ENCODE measurements at places on chromosomes 11 and 22.
A peak's percentile ranks its signal among the peaks of the same experiment; 100 is the strongest.

DNA sequence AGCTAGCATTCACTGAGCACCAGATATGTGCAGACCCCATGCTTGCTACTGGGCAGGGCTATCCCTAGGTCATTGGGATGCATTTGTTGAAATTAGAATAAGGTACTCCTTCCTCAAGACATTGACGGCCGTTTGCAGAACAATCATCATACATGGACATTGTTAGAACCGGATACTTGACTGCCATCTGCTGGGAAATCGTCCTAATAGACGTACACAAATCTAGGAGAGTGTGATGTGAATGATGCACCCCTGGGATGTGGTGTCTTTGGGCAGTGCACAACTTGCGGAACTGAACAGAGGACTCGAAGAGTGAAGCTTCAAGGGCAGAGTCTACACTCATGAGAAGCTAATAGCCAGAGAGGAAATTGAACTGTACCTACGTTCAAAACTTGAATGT lies 35.9 kb downstream of the MYO18B start:
- peak; percentile 23 for DNase-seq

DNA sequence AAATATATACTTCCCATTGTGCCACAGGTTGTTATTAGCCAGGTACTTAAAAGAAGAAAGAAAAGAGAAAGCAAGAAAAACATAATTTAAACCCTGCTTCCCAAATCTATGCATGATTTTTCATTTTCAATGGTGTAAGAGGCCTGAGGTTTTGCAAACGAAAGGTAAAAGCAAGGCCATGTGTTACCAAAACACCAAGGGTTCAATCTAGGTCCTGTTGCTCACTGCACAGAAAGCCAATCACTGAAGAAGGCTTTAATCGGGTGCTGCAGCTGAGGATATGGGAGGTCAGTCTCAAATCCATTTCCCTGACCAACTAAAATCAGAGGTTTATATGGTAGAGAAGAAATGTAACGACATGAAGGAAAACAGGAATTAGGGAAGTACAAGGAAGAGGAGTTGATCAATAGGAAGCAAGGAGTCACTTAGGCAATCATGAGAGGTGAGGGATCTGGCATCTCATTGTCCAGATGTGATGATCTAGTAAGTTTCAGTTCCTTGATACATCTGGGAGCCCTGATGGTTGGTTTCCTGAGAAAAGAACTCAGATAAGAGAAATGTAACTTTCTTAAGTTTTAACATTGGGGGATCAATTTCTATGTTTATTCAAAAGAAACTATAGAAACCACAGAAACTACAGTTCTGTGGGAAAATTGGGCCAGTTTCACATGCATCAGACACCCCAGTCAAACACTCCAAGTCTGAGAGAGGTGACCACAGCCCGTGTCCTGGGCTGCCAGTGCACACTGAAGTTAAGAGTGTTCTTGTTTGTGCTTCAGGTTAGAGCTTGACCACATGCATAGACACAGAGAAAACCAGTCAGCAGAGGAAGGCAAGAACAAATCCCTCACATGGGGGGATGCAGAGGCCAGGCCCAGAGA lies 18.1 kb upstream of the DKK3 start:
- no peak for DNase-seq

- no peak for DNase-seq
Observed at GRCh38 chr22:24162436-24162835, 18.9 kb upstream of the SUSD2 start.

GRCh38 chr22:25370322-25370721 lies 150.9 kb downstream of the CRYBB2 start:
- no peak for DNase-seq

DNA sequence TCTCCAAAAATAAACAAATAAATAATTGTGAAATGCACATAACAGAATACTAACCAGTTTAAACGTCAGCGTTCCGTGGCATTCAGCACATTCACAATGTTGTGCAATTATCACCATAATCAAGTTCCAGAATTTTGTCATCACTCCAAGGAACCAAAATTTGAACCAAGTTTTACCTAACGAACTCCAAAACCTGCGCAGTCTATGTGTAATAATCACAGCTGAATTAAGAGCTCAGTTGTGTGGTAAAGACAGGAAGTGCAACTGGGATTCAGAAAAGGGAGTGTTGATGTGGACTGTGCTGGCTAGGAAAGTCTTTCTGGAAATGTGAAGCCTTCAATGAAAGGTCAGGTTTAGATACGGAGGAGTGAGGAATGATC lies 5.4 kb upstream of the MCAM start:
- DNase-seq = no peak

DNA sequence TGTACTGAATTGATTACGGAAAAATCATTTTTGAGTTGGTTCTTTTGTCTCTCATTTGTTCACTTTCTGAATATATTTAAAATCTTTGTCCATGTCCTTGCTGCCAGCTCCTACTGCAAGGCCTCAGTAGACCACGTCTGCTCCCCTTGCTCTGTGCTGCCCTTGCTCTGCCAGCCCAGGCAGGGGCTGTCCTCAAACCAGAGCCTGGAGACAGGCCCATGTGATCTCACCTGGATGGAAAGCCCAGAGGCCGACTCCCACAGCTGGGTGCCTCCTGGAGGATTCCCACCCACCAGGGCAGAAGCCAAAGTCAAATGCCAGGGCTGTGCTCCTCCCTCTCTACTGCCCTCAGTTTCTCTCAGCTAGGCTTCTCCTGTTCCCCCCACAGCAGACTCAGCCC lies 141.8 kb downstream of the NTM start:
- no peak for DNase-seq

- DNase-seq = no peak
Observed at GRCh38 chr22:48885271-48885918, 942.3 kb downstream of the BRD1 start.

- no peak for DNase-seq
Observed at GRCh38 chr11:33379947-33380346, 122.8 kb downstream of the HIPK3 start.

GRCh38 chr11:111448414-111448813 lies 63.8 kb downstream of the BTG4 start:
- DNase-seq = no peak

- no peak for DNase-seq
Observed at GRCh38 chr11:75262436-75262835, 21.9 kb downstream of the TPBGL start.

GRCh38 chr22:25496396-25497064 lies 67.9 kb upstream of the GRK3 start:
- no peak for DNase-seq

DNA sequence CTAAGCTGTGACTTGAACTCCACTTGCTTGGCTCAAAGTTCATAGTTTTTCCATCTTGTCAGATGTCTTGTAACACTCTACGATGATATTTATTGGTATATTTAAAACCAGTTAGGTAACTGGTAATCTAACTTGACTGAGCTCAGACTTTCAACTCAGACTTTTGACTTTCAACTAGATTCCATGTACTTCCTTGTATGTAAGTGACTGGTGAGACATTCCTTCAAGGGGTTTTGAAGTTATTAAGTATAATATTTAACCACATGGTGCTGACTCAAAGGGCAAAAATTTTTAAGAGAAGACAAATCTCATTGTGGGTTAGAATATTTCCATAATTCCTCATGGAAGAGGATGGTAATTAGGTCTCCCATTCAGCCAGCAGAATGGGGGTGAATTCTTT lies 631.3 kb upstream of the ANO5 start:
- peak; percentile 77 for DNase-seq

DNA sequence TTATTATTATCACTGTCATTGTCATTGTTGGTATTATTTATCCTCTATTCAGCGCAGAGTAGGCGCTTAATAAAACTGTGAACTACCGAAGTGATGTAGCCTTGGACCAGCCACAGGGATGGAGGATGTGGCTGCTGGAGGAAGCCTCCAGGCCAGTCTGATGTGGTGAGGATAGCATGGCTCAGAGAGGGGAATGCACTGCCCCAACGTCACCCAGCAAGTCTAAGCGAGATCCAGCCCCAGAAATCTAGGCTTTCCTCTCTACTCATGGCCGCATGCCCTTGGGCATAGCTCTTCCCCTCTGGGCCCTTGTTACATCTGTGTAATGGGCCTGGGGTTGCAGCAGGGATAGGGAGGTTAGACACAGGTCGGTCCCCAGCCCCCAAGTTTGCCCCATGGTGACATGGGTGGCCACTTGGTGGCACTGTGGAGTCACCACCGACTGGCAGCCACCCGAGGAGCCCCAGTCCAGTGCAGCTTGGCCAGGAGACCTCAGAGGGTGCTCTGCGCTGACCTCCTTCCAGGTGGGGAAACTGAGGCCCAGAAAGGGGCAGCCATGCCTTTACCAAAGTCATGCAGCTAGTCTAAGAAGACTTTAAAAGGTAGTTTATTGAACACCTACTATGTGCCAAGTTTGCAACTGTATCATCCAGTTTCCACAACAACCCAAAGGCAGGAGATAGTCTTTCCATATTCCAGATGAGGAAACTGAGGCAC lies 395.7 kb downstream of the MN1 start:
- DNase-seq = peak; percentile 45

- no peak for DNase-seq
Observed at GRCh38 chr11:109994907-109995306, 98.3 kb upstream of the ZC3H12C start.

DNA sequence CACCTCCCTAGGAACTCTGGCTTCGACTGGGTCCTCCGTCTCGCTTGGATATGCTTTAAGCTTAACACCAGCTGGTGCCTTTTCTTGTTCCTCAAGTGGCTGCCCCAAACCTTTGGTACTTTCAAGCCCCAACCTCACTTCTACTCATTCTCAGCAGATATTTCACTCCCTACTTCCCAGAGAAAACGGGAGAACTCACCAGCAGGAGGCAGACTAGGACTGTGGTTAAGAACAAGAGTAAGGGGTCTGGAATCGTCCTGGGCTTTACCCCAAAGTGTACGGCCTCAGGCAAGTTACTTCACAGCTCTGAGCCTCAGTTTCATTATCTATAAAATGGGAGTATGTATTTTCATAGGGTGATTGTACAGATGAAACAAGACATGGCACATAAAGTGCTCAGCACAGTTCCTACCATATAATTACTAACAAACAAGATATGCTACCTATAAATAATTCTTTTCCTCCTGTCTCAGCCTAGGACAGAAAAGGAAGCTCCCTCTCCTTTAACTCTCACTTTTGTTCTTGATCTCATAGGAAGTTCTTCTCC lies 37.8 kb downstream of the PAMR1 start:
- peak; percentile 74 for DNase-seq

DNA sequence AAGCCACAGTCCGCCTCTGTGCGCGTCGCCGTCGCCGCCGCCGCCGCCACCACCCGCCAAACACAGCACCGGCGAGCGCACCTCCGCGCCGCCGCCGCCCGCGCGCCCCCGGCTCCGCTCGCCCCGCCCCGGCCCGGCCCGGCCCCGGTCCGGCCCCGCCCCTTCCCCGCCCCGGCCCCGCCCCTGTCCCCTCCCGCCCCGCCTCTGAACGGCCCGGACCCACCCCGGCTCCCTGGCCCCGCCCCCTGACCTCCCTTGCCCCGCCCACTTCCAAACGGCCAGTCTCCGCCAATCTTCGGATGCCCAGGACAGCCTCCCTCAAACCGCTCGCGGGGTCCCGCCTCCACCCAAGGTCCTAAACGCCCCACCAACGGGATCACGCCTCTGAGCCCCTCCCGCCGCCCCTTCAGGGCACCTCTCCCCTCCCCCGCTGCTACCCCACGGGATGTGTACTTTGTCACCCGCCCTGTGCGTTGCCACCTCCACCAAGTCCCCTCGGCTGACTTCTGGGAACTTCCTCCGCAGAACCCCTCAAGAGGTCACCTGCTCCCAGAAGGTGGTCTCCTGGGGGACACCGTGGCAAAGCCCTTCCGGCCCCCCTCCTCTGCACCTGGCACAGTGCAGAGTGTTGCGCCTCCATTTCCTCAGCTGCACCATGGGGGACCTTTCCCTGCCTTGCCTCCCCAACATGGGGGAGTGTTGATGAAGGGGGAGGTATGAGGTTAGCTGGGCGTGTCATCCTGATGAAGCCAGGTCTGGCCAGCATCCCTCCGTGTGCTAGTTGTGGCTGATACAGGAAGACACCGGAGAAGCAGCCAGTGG lies at the start of gene KIAA0930:
TSS of gene KIAA0930 (minus strand) at position 85 of the 822 bp plus-strand sequence. CDS start 191 bp downstream, outside the sequence.
- peak; percentile 64 for DNase-seq

GRCh38 chr11:68447015-68447801 lies 13.3 kb upstream of the PPP6R3 start:
- peak; percentile 59 for DNase-seq

DNA sequence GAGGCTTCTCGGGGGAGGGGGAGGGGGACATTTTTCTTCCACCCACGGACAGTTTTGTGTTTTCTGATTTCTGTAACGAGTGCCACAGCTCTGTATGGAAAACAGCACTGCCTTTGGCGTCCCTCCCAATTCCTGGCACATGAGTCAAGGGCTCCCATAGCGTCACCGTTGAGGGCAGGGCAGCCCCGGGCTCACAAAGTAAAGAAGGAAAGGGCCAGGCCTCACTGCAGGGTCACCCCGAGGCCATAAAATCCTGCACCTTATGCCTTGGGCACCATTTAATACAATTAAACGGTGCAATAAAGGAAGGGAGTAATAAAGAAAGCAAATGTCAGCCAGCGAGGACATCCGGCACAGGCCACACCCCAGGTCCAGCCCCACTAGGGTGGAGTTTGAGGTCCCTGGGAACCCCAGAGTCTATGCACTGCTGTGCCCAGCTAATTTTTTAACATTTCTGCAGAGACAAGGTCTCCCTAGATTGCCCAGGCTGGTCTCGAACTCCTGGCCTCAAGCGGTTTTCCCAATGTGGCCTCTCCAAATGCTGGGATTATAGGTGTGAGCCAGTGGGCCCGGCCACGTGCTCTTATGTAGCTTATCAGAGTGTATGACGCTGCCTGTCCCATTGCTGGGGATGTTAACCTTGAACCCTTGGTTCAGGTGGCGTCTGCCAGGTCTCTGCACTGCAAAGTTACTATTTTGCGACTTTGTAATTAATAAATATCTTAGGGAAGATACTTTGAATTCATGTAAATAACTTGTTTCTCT lies 13.6 kb upstream of the MUC2 start:
- DNase-seq = peak; percentile 65

GRCh38 chr11:45457649-45458048 lies 171.5 kb upstream of the SYT13 start:
- peak; percentile 89 for DNase-seq

DNA sequence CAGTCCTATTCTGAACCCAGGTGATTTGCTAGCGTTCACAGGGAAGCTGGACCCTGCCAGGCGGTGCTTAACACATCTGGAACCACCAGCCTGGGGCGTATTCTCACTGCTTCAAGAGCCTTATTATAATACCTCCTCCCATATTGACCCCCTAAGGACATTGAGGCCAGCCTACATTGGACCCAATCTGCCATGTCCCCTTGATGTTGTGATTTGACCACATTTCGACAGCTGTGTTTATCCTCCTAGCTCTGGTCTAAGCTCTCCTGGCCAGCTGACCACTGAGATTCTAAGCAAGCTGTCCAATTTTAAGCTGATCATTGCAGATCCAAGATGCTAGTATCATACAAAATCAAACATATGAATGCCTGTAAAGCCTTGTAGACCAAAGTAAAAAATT lies 148.1 kb upstream of the BLID start:
- no peak for DNase-seq

DNA sequence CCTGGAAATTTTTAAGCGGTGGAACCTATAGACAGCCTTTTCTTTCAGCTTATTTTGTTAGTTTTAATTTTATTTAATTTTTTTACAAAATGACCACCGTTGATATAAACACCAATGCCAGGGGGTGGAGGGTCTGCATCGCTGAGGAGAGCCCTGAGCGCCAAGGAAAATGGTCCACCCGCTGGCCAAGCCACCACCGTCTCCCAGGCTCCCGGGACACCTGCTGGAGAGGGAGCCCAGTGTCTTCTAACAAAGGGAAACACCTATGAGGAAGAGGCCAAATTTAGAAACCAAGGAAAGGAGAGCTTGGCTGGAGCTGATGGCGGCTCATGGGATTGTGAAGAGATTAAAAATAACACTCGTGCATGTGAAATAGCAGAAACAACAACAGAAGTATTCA lies 288 bp upstream of the KRTAP5-8 start:
- no peak for DNase-seq

GRCh38 chr11:45440111-45440510 lies 154.0 kb upstream of the SYT13 start:
- no peak for DNase-seq

Measured in fibroblast of skin of abdomen (primary cell).